ENCODE measurements at places on chromosomes 6 and 20.

- DNase-seq, result no peak
Measured at GRCh38 chr6:113755449-113756289, 101.5 kb upstream of the MARCKS start.

DNA sequence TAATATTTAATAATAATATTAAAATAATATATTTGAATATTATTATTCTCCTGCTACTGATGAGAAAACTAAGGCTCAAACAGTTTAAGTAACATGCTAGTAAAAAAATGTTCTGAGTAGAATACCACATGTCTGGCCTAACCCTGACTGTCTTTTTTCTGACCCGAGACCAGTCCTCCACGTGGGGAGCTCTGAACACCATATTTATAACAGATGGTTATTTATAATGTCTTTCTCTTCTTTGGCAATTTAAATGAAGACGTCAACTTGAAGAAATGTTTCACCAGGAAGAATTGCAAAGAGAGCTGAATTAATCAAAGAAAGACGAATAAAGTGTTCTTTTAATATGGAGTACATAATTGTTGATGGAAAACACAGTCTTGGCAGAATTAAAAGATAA is 82.0 kb downstream of the SLC22A3 start:
- DNase-seq, result peak; percentile 47

DNA sequence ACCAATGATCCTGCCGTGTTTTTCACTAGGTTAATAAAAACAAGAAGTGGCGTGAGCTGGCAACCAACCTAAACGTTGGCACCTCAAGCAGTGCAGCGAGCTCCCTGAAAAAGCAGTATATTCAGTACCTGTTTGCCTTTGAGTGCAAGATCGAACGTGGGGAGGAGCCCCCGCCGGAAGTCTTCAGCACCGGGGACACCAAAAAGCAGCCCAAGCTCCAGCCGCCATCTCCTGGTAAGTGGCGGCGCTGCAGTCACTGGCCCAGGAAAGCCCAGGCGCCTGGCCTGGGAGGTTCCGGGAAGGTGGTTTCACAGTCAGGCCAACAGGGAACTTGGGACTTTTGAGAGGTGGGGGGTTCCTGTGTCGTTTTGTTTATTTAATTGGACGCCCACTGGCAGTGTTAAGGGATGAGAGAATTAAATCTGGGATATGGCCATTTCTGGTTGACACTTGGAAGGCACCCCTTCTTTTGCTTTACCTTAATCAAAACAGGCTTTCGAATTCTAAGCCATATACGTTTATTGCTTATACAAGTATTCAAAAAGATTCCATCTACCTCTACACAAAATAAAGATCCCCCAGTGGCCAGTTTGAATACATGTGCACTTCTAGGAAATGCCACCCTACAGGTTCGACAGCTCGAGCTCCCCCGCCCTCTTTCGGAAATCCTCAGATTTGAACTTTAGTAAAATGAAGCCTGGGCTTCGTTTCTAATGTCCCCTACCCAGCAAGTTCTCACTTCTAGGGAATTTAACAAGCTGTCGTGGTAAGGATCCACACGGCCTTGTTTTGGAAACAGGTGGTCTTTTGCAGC is 138.9 kb downstream of the TMEM242 start:
- DNase-seq, result peak; percentile 57

DNA sequence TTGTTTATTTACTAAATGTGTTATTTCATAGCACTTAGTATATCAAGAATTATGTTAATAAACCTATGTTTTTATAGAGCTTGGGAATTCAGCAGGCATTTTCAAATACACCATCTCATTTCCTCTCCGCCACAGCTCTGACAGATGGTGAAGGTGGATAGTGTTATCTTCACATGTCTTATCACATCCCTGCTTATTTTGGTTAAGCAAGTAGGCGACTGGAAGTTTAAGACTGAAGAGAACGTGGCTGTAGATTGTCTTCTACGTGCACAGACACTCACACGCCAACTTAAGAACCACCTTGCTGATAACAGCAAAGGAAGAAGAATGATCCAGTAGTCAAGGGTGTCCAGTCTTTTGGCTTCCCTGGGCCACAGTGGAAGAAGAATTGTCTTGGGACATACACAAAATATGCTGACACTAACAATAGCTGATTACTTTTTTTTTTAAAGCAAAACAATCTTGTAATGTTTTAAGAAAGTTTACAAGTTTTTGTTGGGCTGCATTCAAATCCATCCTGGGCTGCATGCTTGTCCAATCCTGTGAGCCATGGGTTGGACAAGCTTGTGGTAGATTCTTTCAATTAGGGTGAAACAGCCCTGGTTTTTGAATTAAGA is 43.3 kb upstream of the SCGN start:
- no peak for DNase-seq

GRCh38 chr6:17662585-17662984 is 44.1 kb downstream of the NUP153 start:
- DNase-seq, result no peak

DNA sequence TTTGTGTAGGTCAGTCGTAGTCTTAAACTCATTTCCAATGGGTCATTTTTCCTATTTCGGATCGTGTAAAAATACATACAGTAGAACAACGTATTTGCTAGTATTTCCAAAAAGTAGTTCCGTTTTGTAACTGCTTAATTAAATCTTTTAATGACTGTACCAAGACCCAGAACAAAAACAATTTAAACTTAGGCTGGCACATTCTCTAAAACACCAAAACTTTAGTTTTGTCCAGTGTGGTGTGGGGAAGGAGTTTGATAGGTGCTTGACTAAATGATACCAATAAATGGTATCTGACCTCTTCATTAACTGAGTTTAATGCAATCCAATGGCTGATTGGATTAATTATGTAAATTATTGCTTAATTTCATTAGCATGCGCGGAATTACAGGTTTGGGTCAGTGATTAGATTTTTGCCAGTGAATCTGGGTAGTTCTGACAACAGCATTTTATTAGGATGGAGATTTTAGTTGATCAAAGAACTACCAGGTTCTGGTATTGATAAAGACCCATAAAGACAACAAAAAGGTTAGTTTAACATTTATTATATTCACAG is 20.8 kb downstream of the OR2B2 start:
- DNase-seq, result no peak

DNA sequence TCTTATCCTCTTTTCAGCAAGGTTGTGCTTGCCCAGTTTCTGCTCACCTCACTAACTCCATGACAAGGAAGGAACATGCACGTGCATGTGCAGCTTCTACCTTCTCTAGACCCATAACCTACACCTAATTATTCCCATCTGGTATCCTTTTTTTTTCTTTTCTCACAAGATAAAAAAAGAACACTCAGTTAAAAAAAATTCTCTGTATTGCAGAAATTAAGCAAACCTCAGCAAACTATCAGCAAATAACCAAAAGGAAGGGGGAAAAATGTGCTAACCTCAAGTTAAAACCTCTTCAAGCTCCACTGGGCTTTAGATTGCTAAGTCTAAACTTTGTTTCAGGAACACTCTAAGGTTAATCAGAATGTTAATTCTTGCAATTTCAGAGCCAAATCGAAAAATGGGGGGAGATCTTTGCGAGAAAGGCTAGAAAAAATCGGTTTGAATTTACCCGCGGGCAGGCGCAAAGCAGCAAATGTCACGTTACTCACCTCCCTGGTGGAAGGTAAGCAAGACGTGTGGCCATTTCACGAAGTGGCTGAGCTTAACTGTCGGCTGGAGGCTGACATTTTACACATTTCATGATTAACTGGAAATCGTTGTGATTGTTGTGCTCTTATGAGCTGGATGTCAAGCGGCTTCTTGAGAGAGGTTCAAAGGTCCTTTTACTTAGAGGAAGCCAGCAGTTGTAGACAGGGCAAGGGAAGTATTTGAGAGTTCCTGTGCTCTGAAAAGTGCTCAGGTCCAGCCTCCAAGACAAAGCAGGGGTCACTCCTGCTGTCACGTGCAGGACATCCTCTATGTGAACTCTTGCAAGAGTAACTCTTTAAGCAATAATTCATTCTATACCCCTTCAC is 19.1 kb downstream of the TFAP2B start:
- DNase-seq, result no peak

- no peak for DNase-seq
Measured at GRCh38 chr20:32163951-32164350, 43.6 kb downstream of the PLAGL2 start.

DNA sequence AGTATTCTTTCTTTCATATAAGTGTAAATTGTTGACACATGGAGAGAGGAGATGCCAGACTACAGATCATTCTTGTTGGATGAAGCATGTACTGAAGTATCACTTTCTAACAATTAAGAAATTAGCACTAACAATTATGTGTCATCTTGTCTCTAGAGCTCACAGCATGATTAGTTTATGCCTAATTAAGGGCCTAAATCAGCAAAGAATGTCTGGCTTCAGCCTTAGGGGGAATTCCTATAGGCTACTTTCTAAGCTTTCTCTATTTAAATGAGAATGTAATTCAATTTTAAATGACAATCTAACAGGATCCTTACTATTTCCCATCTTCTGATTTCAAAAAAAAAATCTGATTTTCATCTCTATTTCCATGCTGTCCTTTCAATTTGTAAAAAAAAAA is 371.0 kb downstream of the EPHA7 start:
- DNase-seq, result no peak

DNA sequence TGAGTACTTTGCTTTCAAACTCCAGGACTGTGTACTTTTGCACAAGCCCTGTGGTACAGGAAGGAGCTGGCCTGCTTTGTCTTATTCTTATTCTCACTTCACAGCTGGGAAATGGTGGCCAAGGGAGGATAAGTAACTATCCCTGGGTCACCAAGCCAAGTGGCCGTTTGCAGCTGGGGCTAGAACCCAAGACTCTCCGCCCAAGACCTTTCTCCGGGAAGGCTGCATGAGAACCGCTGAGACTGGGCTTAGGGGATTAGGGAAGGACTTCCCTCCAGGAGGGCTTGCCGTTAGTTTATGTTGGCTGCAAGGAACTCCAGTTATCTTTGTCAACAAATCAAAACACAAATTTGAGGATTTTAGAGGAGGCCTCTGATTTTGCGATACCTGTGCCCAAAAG is 343.2 kb upstream of the RNF24 start:
- DNase-seq, result no peak

DNA sequence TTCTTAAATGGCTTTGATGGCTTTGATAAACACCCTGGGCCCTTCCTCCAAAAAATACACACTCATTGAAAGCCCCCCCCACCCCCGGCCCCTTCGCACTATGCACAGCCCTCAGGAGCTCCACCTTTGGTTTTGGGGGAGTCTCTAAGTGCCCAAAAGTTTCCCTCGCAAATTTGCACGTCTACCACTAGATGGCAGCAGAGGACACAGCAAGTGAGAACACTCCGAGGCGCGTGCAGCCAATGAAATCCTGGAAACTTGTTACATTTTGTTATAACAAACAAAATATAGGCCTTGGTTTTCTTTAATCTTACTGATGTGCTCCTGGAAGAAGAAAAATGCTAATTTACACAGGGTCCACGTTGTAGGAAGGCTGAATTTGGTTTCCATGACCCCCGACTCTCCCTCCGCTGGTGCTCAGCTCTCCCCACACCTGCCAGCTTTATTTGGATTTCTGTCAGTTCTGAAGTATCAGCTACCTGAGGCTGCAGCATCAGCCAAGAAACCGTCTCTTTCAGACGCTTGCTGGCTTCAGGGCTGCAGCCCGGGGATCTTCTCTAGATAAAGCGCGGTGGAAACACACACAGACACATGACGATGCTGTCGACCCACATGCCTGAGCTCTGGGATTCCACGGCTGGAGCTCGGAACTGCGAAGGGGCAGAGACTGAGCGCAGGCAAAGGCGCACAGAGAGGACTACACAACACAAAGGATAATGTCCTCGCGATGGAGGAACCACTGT is 148.3 kb upstream of the RPS6KA2 start:
- DNase-seq, result peak; percentile 72

DNA sequence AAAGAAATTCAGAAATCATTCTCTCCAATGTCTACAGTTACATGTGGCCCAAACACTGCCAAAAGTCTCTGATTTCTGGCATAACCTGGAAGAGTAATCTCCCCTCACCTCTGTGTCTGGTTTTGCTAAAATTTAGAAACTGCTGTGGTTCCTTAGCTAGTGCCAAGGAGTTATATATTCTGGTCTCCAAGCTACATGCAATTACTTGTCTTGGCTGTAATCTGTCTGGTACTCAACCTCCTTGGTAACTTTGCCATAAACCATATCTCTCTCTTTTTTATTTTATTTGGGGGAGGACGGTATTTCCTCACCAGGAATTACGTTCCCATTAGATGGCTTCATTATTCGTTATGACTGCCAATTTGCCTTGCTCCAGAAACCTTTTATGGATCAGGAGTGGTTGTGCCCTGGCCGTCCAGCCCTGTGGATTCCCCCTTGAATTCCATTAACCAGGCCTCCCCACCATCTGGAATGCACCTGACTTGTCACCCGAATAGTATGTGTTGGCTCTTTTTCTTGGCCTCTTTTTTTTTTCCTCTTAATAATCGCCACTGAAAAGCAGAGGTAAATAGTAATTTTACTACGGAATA is 400.0 kb downstream of the CD83 start:
- peak; percentile 85 for DNase-seq

GRCh38 chr20:32806356-32806755 is 13.4 kb upstream of the MAPRE1 start:
- no peak for DNase-seq

GRCh38 chr20:58109126-58109880 is 119.2 kb downstream of the ANKRD60 start:
- peak; percentile 89 for DNase-seq

GRCh38 chr6:144346719-144347447 is 61.7 kb downstream of the UTRN start:
- DNase-seq, result peak; percentile 76

DNA sequence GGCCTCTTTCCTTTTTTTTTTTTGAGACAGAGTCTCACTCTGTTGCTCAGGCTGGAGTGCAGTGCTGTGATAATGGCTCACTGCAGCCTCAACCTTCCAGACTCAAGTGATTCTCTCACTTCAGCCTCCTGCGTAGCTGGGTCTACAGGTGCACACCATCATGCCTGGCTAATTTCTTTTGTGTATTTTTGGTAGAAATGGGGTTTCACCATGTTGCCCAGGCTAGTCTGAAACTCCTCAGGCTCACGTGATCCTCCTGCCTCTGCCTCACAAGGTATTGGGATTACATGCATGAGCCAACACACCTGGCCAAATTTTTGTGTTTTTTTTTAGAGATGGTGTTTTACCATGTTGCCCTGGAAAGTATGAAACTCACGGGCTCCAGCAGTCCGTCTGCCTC is 29.3 kb downstream of the SRC start:
- DNase-seq, result no peak

- DNase-seq, result no peak
Measured at GRCh38 chr6:73733791-73734190, 37.8 kb downstream of the CD109 start.

DNA sequence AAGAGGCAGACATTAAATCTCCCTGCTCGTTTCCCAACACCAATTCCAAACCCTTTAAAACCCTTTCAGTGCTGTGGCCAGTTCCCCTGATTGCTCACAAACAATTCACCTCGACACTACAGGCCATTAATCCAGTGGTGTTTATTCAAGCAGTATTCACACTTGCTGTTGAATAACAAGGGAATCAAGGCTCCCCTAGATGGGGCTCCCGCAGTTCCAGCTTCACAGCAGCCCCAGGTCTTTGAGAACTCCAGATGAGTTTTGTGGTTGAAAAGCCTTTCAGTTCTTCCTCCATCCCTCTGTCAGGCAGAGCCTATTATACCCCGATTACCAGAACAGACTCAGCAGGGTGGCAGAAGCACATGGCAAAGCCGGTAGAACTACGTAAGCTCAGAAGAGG is 36.2 kb downstream of the JAG1 start:
- DNase-seq, result no peak

Data from AG10803 (cell line).